ENCODE measurements at places on chromosomes 4 and X.

DNA sequence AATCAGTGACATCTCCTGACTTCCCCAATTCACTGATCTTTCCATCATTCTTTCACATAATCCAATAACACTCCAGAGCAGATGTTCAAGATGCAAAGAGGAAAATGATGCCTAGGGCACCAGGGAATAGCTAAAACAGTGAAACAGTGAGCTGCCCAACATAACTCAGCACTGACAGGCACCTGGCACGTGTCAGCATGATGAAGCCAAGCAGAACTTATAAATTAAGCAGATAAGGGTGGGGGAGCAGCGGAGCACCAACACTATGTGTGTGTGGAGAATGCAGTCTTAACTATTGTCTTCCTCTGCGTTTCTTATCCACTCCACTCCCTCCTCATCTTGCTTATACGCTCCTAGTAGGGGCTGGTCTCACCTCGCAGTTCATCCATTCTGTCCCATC lies 89.4 kb downstream of the AMMECR1 start:
- no peak for DNase-seq

GRCh38 chrX:23789386-23790154 lies 6.6 kb downstream of the SAT1 start:
- DNase-seq = no peak

DNA sequence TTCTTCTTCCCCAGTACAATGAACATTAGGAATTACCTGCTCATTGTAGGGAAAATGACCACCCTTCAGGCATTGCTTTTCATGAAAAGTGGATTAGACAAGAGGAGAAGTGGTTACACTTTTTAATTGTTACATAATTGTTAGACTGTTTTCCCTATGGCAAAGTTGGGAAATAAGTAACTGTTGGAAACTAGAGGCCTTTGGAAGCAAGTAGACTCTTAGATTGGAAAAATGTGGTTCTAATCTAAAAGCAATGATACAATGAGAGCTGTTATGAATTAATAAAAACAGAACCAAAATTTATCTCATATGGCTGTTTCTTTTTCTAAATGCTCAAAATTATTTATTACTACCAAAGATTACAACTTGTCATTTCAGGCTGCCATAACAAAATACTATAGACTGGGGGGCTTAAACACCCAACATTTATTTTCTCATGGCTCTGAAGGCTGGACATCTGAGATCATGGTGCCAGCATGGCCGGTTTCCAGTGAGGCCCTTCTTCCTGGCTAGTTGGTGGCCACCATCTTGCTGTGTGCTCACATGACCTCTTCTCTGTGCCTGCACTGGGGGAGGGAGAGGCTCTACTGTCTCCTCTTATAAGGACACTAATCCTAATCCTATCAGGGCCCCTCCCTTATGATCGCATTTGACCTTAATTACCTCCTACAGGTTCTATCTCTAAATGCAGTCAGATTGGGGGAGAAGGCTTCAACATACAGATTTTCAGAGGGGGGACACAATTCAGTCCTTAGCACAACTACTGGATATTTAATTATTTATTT lies 12.5 kb downstream of the CC2D2A start:
- DNase-seq = no peak

GRCh38 chr4:173264684-173265185 lies 69.4 kb downstream of the HMGB2 start:
- peak; percentile 43 for DNase-seq

DNA sequence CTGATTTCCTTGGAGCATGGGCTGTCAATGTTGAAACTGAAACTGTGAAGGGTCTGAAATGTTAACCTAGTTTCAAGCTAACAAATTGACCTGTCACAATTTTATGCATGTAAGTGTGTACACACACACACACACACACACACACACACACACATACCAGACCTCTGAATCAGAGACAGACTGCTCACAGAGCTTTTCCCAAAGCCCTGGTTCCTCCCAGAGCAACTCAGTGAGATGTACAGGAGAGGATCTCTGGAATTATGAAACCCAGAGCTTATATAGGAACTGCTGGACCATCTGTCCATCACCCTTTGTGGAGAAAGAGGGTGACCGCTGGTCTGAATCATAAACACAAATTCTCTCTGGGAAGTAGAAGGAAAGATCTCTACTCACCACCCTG lies 228.1 kb upstream of the PRPS2 start:
- DNase-seq = no peak

GRCh38 chr4:47073647-47074046 lies 42.3 kb downstream of the GABRB1 start:
- no peak for DNase-seq

- no peak for DNase-seq
Measured at GRCh38 chr4:122602277-122603142, 18.4 kb downstream of the IL21 start.

DNA sequence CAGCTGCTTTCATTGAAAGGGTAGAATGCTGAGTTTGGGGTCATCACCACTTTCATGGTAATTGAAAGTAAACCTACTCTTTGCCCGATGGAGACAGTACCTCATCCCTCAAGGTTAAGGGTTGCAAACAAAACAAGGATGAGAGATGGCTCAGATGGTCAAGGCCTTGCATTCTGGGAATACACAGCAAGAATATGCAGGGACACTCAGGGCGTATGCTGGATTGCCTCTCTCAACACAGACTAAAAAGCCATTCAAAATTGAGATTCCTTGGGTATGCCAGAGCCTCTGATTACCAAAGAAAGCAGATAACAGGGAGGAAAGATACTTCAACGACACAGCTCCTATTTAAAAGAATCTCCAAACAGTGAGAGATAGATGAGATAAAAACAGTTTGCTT lies 310.4 kb downstream of the ARAP2 start:
- DNase-seq = no peak

DNA sequence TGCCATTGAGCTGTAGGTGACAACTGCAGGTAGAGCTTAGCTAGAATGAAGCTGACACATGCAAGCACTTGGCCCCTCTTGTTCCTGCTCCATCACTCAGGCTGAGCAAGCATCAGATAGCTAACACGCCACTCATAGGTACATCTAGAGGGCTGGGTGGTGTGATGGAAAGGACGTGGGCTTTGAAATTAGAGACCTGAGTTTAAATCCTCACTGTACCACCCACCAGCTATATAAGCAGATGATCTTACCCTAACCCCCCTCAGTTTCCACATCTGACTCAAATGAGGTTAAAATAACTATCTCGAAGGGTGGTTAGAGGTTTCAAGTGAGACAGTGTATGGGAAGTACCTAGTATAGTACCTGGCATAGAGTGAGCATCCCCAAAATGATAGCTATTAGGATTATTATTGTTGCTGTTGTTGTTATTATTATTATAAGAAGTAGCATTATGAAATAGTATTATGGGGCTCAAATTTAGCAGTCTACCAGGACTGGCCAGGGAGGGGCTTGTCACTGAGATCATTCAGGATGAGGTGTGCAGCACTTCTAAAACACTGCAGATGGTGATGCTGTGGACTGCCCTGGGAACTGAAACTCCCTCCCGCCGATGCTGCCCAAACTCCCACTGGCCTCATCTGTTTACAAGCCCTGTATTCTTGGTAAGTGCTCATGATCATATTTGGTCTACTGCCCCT lies 59.0 kb downstream of the REELD1 start:
- DNase-seq = no peak

DNA sequence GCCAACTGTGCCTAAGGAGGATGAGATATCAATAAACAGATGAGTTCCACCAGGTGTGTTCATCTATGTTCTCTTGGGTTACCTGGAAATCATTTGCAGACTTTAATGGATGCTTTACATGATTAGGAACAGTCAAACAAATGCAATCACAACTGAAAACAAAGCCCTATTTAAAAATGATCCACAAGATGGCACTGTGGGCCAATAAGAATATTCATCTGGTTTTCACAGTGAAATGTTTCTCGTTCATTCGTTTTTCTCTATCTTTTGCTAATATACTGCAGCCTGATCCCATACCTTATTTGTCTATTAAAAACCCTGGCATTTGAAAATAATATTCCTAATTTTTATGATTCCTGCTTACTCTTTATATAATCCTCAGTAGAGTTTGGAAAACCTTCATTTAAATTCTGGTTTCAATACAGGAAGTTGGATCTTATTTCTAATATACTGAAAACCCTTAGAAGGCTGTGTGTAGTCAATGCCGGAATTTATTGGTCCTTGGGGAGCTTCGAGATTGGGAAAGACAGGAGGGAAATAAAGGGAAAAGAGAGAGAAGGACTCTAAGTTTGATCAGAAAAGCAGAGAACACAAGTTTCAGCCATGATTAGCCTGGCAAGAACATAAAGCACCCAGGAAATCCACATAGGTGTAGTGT lies 63.8 kb upstream of the TAPT1 start:
- no peak for DNase-seq

Data from hematopoietic multipotent progenitor cell treated with erythropoietin and hydrocortisone succinate and interleukin-3 and kit ligand, for 17 days (in vitro differentiated cells).